ENCODE measurements at places on chromosomes 1 and 21.

DNA sequence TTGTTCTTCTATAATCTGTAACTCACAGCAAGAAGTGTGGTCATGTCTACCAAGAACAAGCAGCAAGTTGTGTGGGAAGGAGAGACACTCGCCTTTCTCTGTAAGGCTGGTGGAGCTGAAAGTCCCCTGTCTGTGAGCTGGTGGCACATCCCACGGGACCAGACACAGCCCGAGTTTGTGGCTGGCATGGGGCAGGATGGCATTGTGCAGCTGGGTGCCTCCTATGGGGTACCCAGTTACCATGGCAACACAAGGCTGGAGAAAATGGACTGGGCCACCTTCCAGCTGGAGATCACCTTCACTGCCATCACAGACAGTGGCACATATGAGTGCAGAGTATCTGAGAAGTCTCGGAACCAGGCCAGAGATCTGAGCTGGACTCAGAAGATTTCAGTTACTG lies 15.5 kb downstream of the CD101 start:
- DNase-seq = no peak

GRCh38 chr1:180181048-180181447 lies 26.4 kb downstream of the QSOX1 start:
- peak; percentile 8 for DNase-seq

DNA sequence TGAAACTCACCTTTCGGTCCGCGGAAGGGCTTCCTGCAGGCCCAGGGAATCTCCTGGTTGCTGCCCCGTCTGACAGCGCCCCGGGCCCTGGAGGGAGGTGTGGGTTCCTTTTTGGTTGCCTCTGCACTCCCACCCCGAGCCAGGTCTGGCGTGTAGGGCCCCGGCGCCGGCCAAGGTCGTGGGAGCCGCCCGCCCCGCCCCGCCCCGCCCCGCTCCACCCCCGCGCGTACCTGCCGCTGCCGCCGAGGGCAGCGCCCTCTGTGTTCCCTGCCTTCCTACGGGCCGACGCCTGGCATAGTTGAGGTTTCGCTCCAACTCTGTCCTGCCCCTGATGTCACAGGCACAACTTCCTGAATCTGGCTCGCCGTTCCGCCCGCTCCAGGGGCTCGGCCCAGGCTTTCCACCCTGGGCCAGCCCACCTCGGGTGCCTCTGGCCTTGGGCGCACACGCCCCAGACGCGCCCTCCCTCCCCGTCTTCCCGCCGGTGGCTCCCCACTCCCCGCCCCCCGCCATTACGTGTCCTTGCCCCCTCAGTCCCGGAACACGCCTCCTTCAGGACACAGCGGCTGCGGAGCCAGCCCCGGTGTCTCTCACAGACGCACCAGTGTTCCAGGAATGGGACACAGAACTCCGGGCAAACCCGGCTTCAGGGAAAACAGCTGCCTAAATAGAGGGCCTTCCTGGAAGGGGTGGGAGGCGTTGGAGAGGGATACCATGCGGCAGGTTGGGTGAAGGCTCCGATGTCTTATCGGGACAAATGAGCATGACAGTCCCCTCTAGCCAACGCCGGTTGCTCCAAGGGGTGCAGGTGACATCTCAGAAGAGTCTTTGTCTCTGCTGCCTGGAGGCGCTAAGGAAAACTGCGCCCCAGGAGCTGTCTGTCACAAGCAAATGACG lies at the start of gene KIAA0040:
Gene KIAA0040, minus strand, starts transcription at position 147 of the 897 bp plus-strand sequence. CDS start 31,763 bp downstream, outside the sequence.
- peak; percentile 66 for DNase-seq

- no peak for DNase-seq
These were observed 483.4 kb downstream of the PLPP3 start for GRCh38 chr1:56095696-56096665.

GRCh38 chr1:62941780-62942179 lies 157.8 kb downstream of the ATG4C start:
- DNase-seq = no peak

GRCh38 chr1:177701654-177702353 lies 268.1 kb downstream of the SEC16B start:
- DNase-seq = no peak

DNA sequence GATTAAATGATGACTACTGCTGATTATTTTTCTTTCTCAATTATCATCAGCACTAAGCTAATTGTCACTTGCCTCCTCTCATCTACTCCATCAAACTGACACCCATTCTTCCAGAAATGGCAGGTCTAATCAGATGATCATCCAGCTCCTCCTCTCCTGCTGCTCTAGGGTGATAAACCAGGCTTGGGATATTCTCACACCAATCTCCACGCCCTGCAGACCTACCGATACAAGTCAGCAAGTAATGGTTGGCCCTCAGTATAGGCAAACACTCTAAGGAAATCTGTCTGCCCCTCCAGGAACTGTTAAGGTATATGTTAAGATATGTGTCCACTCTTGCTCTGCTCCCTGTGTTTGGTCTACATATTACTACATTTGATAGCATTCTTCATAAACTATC lies 36.3 kb upstream of the C1orf21 start:
- DNase-seq = no peak

DNA sequence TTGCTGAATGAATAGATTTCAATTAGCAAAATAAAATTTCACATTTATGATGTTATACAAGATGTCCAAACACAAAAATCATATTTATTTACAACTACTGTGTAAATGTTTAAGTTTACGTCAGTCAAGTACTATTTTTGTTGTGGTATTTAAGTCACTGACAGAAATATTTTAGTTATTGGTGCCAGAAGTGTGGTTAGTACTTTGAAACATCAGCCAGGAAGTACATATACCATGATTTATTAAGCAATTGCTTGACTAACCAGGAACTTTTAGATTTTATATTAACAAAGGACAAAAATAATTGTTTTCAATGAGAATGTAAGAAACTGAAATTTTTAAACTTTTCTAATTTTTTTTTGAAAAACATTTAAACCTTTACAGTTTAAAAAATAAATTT lies 2.4 kb upstream of the FCRL4 start:
- DNase-seq = no peak

Measured in CD4-positive, alpha-beta T cell treated with Interleukin-21 for 1 hour (primary cell).